ENCODE measurements at places on chromosomes 6 and 20.

DNA sequence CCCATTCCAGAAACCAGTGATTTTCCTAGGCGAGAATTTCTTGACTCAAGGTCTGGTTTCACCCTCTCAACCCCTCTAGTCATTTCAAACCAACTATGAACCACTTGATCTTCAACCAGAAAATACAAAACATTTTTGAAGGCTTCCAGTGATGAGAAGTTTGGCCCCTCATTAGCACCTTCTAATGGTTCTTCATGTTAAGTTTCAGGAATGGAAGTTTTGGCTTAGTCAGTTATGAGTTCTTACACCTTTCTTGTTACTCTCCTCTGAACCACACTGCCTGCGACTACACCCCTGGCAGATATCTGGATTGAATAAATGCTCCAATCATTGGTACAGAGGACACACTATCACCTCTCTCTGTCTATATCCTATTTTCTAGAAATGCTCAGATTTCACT lies 67.2 kb downstream of the GJA10 start:
- no peak for DNase-seq

- DNase-seq = no peak
Observed at GRCh38 chr6:105995391-105995865, 90.7 kb upstream of the PRDM1 start.

DNA sequence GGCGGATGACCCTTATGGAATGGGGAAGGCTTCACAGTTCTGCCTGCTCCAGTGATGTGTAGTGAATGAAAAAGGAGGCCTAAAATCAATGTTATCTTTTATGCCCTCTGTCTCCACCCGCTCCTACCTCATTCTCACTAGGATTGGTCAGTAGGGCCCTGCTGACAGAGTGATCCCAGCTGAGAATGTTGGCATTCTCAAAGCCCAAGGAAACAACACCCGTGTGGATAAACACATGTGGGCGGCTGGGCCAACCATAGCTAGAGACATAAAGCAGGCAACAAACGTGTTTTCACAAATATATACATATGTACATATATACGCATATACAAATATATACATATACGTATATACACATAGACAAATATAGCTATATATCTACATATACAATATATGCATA lies 4.5 kb downstream of the RIPK1 start:
- no peak for DNase-seq

DNA sequence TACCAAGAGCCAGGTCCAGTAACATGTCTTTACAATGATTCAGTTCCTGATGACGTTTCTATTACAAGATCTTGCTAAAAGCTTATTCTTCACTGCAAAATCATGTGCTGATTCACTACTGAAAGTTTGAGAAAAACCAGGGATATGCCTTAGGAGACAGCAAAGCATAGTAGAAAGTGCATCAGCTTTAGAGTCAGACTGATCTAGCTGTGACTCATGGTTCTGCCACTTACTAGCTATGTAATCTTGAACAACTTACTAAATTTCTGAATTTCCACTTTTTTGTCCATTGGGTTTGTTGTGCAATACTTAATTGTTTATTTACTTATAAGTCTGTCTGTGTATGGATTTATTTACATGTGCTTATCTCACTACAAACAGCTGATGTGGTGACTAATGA lies 198.5 kb upstream of the RSPO3 start:
- DNase-seq = no peak

DNA sequence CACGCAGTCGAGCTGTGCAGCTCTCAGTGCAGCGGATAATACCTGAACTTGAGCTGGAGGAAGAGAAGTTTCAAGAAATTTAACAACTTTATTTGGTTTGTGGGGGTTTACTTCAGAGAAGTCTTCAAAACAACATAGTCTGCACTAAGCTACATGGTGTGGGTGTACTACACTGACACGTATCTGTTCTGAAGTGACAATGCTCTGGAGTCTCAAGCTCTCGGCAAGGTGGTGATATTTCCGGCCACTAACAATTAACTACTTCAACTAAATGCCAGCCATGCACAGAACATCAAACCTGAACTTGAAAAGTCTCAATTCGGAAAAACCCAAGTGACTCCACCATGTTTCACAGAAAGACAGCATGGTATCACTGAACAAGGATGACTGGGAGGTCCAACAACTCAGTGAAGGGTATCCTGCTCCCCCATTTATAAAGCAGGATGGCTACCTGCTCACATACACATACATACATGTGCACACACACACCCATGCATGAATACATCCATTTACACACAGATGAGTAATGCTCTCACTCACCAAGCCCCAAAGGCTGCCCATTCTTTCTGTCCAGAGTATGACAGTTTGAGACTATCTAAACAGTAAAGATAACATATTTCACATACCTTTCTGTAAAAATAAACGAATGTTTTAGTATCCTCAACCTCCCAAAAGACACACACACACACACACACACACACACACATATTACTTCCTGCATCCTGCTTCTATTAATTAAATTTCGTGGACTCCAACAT lies 15.4 kb upstream of the ANKRD60 start:
- no peak for DNase-seq

GRCh38 chr6:36925809-36926208 lies 28.7 kb upstream of the PI16 start:
- no peak for DNase-seq

All from DND-41 (cell line).